Smooth muscle cell of trachea (primary cell): ENCODE measurements at places on chromosomes 1 and 21. TPM values are rescaled to one million over a fixed set of nuclear protein-coding genes. Genes with fewer than 3 reads are reported as not detected.

Gene CCDC27
- not detected in 2 replicates for total RNA-seq

Gene ANGPTL7
- total RNA-seq = 1.7 and 7.9 TPM in 2 replicates

Gene CNTN2
- total RNA-seq = not detected in 2 replicates

Gene ACTN2
- total RNA-seq = under 0.01 TPM in 2 replicates

Gene OPRD1
- under 0.01 TPM in 1 of 2 replicates, not detected in the other for total RNA-seq

Gene GBP7
- not detected in 2 replicates for total RNA-seq

Gene TMCO1
- 63.8 and 103 TPM in 2 replicates for total RNA-seq

Gene CACHD1
- 4.5 and 5.3 TPM in 2 replicates for total RNA-seq

Gene VANGL2
- under 0.01 TPM in 1 of 2 replicates, not detected in the other for total RNA-seq

Gene TMIGD3
- total RNA-seq = not detected in 2 replicates

Gene HLX
- total RNA-seq = 2.6 and 8.9 TPM in 2 replicates

Gene SDC3
- total RNA-seq = 15.6 and 38.9 TPM in 2 replicates

Gene APOBEC4
- not detected in 2 replicates for total RNA-seq

Gene CD5L
- total RNA-seq = not detected in 2 replicates

Gene KCNQ4
- under 0.01 TPM in 2 replicates for total RNA-seq

Gene RGL1
- total RNA-seq = 25.3 and 26.0 TPM in 2 replicates

Gene GCSAML
- total RNA-seq = not detected in 2 replicates

Gene SPRR1A
- total RNA-seq = not detected in 2 replicates

Gene SPRR5
- total RNA-seq = not detected in 2 replicates

Gene LCE1A
- total RNA-seq = not detected in 2 replicates

Gene LCE1F
- total RNA-seq = not detected in 2 replicates

Gene ADAM30
- not detected in 2 replicates for total RNA-seq

Gene AKNAD1
- not detected in 2 replicates for total RNA-seq

Gene PMVK
- 6.8 and 11.5 TPM in 2 replicates for total RNA-seq

Gene REN
- 0.15 TPM in 1 of 2 replicates, not detected in the other for total RNA-seq

Gene CR1L
- not detected in 2 replicates for total RNA-seq

Gene SEMA4A
- total RNA-seq = 1.7 and 1.8 TPM in 2 replicates

Gene HHIPL2
- total RNA-seq = 0.58 and 0.83 TPM in 2 replicates

Gene OR2T35
- total RNA-seq = not detected in 2 replicates

Gene ZBTB8A
- total RNA-seq = 7.1 and 9.2 TPM in 2 replicates

Gene NENF
- total RNA-seq = 55.3 and 57.4 TPM in 2 replicates

Gene C1QB
- total RNA-seq = not detected in 2 replicates

Gene HNRNPR
- total RNA-seq = 43.7 and 98.3 TPM in 2 replicates

Gene AMY1A
- not detected in 2 replicates for total RNA-seq

Gene FAM43B
- total RNA-seq = 0.33 TPM in 1 of 2 replicates, not detected in the other

Gene MSH4
- under 0.01 and 0.33 TPM in 2 replicates for total RNA-seq

Gene CRP
- total RNA-seq = not detected in 2 replicates

Gene TNFRSF25
- 1.0 and 4.5 TPM in 2 replicates for total RNA-seq
